ENCODE measurements at places on chromosomes 1 and 21.

- DNase-seq: no peak
Observed at GRCh38 chr1:212671342-212672031, 28.2 kb downstream of the BATF3 start.

GRCh38 chr1:97170300-97170699, 448.7 kb downstream of the PTBP2 start:
- no peak for DNase-seq

- DNase-seq: no peak
Observed at GRCh38 chr1:22983944-22984343, 11.3 kb upstream of the LACTBL1 start.

GRCh38 chr1:224727351-224728289, 111.5 kb downstream of the CNIH3 start:
- DNase-seq: no peak

DNA sequence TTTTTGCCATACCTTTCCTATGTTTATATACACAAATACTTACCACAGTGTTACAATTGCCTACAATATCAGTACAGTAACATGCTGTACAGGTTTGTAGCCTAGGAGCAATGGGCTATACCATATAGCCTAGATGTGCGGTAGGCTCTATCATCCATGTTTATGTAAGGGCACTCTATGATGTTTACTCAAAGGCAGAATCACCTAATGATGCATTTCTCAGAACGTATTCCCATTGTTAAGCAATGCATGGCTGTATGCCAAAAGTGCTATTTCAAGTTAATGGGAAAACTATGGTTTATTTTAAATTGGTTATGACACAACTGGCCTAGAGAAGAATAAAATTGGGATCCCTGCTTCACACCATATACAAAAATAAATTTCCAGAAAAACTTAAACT, 36.9 kb upstream of the DISP1 start:
- no peak for DNase-seq

DNA sequence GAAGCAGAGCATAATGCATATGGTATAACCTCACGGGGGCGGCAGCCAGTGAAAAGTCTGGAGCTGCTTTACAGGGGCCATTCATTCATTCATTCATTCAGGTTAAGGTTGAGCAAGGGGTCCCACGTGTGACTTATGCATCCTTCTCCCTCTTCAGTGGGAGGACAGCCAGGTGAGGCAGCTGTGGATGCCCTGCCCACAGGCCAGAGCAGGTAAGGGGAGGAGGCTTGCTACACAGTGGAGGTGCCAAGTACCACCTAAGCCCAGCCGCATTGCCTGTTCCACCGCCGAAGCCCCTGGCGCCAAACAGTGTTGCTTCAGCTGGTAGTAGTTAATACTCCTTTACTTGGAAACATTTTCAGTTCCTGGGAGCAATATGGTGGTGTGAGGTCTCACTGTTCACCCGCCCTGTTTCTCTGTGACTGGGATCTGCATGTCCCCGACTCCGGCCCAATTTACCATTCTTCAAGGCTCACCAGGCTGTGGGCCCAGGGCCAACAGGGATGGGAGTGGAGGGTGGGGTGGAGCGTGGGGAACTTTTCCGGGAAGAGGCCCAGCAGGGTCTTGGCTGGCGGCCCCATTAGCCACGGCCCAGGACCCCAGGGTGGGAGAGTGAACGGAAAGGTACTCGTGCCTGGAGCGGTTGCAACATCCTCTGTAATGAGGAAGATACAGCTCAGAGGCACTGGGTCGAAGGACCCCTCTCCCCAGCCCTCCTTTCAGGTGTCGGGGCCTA, 722 bp upstream of the PODN start:
- no peak for DNase-seq

- peak; percentile 63 for DNase-seq
Observed at GRCh38 chr1:41504114-41505035, 19.9 kb upstream of the EDN2 start.

DNA sequence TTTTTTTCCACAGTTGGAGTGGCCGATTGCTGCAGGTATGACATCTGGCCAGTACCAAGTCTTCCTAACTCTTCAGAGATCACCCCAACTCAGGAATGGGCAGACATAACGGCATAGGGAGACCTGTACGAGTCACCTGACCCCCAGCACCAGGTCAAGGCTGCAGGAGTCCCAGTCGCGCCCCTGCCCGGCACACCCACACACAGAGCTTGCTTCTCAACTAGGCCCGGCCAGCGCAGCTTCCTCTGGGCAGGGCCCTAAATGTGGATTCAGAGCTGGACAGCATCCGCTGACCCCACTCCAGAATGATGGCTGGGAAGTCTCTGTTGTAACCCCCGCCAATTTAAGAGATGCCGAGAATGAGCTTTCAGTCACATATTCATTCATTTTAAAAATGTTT, 58.8 kb upstream of the CLDN14 start:
- no peak for DNase-seq

DNA sequence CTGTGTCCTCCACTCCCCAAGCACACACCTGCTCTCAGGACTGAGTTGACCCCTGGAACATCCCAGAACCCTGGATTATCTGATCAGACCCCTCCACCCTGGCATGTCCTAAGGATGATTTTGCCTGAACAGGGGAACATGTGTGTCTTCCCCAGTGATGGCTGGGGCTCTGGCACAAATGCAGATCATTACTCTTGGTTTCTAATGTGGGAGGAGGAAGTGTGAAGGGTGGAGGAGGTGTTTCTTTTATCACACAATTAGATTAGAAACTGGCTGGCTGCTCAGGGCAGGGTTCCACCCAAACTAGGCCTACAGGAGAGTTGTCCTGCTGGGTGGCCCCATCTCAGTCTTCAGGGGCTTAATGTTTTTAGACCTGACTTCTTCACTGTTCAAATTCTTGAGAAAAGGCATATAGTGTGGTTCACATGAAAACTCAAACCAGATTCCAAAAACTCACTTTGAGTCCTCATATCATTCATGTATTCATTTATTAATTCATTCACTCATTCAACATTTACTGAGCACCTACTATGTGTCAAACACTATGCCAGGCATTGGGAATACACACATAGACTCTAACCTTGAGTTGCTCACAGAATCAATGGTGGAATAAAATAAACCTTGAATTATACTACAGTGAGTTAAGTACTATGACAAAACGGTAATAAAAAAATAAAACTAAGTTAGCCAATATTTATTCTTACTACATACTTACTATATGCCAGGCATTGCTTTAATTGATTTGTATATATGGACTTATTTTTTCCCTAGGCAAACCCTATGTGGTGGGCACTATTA, 221.8 kb upstream of the JUN start:
- no peak for DNase-seq

- DNase-seq: no peak
Observed at GRCh38 chr1:43557744-43558245, 27.1 kb downstream of the PTPRF start.

DNA sequence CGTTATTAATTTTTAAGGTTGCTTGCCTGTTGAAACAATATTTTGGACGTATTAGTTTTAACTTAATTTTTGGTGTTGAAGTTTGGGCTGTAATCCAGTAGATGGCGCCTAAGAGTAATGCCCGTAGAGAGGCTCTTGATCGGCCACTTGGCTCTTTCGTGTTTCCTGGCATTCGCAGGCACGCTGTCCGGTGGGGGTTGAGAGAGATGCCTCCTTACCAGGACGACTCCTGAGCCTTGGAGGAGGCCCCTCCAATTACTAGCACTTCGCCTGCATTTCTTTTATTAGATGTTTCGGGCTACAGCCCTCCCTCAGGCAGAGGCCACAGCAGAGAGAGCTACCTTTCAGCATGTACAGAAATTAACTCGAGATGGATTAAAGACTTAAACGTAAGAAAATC, 12.0 kb downstream of the OR2M4 start:
- DNase-seq: no peak

GRCh38 chr1:211606332-211606913, 27.5 kb upstream of the SLC30A1 start:
- no peak for DNase-seq

DNA sequence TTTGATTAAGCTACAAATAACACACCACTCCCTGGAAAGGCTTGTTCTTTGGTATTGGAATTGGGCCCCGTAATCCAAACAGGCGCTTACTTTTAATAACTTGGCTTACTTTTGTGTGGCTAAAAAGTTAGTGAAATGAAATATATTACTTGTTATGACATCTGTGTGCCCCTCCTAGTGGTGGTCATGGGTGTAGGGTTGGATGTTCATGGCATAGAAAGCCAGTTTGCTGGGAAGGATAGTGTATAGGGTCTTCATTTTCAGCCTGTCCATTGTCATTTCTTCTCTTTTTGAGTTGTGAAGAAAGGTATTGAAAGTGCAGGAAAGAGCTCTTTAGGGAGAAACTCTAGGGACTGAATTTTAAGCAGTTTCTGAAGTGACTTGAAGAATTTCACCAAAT, 5.9 kb downstream of the CDC14A start:
- DNase-seq: no peak

GRCh38 chr1:152495066-152495675, 15.4 kb upstream of the LCE5A start:
- DNase-seq: no peak

DNA sequence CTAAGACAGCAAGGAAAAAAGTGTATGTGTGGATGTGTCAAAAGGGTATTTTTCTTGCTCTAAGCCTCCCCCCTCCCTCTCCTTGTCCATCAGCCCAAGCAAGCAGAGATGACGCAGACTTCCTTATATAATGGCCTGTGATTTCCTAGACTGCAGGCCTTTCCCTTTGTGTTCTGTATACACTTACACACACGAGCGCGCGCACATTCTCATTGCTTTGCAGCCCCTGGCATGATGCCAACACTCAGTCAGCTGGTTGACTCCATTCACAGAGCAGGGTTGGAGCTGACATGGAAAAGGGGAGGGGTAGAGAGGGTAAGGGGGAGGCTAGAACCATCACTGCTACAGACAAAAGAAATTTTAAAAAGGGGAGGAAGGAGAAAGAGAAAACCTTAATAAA, 41.8 kb downstream of the GATAD2B start:
- DNase-seq: no peak

DNA sequence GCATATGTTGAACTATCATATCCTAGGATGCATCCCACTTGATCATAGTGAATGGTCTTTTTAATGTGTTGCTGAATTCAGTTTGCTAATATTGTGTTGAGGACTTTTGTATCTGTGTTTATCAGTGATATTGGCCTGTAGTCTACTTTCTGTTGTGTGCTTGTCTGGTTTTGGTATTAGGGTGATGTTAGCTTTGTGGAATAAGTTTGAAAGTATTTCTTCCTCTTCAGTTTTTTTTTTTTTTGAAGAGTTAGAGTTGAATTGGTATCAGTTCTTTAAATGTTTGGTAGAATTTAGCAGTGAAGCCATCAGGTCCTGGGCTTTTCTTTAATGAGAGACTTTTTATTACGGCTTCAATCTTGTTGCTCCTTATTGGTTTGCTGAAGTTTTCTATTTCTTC, 162.3 kb downstream of the VAV3 start:
- DNase-seq: no peak

- no peak for DNase-seq
Observed at GRCh38 chr21:25842925-25843324, 108.2 kb downstream of the GABPA start.

- DNase-seq: no peak
Observed at GRCh38 chr1:172185211-172185610, 235.3 kb upstream of the C1orf105 start.

DNA sequence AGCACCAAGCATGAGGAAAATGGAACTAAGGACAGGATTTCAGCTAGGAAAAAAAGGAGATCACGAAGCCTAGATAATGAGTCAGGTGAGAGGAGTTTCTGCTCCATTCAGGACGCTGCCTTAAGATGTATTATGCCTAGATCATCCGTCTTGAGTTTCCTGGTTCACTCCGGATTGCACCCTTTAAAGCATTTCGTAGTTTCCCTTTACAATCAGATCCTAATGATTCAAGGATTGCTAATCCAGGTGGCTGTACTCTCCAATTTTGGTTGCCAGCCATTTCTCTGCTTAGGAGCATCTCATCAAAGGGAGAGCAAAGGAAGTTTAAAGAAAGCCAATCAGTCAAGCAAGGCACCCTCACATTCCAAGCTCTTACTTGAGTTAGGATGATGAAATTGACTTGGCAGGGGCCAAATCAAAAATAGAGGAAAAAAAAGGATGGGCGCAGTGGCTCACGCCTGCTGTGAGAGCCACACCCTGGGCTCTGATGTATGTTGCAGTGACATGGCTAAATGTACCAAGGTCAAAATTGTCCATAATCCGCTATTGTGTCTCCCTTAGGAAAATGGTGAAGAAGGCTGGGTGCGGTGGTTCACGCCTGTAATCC, 156.9 kb upstream of the SOD1 start:
- no peak for DNase-seq

GRCh38 chr1:44832056-44832705, 10.9 kb downstream of the PTCH2 start:
- DNase-seq: no peak

- DNase-seq: no peak
Observed at GRCh38 chr1:201706109-201706508, 122.8 kb upstream of the IPO9 start.

DNA sequence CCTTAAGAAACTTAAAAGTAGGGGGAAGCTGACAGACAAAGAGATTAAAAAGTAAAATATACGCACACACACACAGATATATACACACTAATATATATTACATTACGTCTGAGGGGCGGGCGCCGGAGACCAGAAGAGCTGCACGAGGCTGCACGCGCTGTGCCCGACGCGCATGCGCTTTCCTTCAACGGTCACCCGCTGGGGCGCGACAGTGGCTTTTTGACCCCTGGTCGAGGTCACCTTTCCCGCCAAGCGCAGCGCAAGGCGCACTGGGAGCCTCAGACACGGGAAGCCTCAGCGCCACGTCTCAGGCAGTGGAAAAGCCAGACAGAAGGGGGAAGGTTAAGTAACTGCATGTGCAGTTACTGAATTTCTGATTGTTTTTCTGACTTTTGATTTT, at the start of gene HORMAD1:
TSS of gene HORMAD1 (minus strand) at position 193 of the 400 bp plus-strand sequence. CDS start 1,390 bp downstream, outside the sequence.
- no peak for DNase-seq

DNA sequence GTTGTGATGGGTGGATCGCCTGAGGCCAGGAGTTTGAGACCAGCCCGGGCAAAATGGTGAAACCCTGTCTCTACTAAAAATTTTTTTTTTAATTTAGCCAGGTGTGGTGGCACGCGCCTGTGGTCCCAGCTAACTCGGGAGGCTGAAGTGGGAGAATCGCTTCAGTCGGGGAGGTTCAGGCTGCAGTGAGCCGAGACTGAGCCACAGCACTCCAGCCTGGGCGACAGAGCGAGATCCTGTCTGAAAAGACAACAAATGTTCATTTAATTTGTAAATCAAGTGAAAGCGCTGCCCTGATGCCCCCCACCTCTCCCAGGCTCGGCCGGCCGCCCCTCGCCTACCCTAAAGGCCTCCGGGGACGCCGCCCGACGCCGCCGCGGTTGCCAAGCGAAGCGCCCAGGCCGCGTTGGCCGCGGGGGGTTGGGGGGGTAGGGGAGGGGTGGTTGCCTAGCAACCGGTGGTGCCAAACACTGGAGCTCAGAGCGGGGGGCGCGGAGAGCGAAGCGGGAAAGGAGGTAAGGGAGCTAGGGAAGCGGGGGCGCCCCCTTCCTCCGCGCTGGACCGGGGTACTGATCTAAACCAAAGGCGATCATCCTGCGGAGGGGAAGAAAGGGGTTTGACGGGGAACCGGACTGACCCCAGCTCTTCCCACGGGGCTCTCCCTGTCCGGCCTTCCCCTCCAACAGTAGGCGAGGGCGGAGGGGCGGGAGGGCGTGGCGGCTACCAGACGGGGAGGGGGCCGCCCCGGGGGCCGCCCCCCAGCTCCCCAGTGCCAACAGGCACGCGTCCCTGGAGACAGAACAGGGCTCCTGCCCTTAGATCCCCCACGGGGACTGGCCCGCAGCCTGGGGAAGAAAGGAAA, at the start of gene TEKT2:
TSS of gene TEKT2 (plus strand) at position 460 of the 862 bp plus-strand sequence. CDS start 828 bp downstream, outside the sequence.
- DNase-seq: no peak
